Ovary (tissue), 10 donors: ENCODE measurements at places on chromosomes 2 and 18. TPM values are rescaled to one million over a fixed set of nuclear protein-coding genes. Genes with fewer than 3 reads are reported as not detected.

DNA sequence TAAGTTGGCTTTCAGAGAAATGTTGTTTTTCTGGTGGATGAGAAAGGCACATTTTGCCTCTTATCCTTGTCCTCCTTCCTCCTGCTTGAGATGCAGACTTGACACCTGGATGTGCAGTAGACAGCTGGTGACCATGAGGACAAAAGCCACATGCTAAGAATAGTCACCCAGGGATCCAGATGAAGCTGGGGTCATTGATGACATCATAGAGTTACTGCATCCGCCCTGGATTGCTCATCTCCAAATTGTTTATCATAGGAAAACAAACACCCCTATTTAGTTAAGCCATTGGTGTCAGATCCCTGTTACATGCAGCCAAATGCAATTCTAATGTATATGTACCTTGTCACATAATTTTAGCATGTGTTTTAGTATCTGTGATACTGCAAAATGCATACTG lies 16.3 kb upstream of the SLC1A4 start:
- H3K27ac ChIP-seq = no peak overlapping the region
- no peaks in the 10 kb centered on the region for H3K27me3 ChIP-seq
- H3K36me3 ChIP-seq = no peaks in the 10 kb centered on the region
- peaks cover 4% of the 10 kb centered on the region for H3K4me1 ChIP-seq
- no peak overlapping the region for H3K4me3 ChIP-seq

DNA sequence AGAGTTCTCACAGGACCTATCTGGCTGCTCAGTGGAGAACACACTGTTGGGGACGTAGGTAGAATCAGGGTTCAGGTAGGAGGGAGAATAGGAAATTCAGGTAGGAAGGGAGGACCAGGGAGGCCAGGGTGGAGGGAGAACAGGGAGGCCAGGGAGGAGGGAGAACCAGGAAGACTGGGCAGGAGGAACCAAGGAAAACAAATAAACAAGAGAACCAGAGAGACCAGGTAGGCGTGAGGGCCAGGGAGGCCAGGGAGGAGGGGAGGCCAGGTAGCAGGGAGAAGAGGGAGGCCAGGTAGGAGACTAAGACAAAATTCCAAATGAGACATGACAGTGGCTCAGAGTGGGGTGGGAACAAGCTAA lies 337.6 kb downstream of the EIPR1 start:
- H3K27me3 ChIP-seq = no peaks in the 10 kb centered on the region
- H3K36me3 ChIP-seq = no peaks in the 10 kb centered on the region
- H3K27ac ChIP-seq = no peak overlapping the region
- no peaks in the 10 kb centered on the region for H3K4me1 ChIP-seq

- no peak for DNase-seq
- H3K27me3 ChIP-seq = no peaks in the 10 kb centered on the region
- H3K4me1 ChIP-seq = no peaks in the 10 kb centered on the region
- no peak overlapping the region for H3K27ac ChIP-seq
- H3K36me3 ChIP-seq = no peaks in the 10 kb centered on the region
These were observed 25.6 kb downstream of the LDLRAD4 start for GRCh38 chr18:13244135-13244534.

DNA sequence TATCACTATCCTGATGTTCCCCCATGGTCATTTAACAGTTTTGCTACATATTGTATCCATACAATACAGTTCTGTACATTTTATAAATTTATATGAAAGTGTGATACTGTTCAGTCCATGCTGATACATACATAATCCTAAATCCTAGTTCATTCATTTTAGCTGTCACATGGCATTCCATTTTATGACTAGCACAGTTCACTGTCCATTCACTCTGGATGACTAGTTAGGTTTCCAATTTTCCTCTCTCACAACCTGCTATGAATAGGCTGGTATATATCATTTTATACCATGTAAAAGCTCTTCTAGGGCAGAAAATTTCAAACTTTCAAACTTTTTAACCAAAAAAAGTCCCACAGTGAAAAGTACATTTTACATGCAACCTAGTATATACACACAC lies 15.2 kb downstream of the SMAD2 start:
- H3K27me3 ChIP-seq = no peaks in the 10 kb centered on the region
- H3K27ac ChIP-seq = no peak overlapping the region
- no peak for DNase-seq
- peaks cover 9% of the 10 kb centered on the region for H3K4me1 ChIP-seq

POTEF gene
- total RNA-seq = not detected

CABYR gene
- not detected for total RNA-seq
